ENCODE measurements at places on chromosomes 7 and 10.

DNA sequence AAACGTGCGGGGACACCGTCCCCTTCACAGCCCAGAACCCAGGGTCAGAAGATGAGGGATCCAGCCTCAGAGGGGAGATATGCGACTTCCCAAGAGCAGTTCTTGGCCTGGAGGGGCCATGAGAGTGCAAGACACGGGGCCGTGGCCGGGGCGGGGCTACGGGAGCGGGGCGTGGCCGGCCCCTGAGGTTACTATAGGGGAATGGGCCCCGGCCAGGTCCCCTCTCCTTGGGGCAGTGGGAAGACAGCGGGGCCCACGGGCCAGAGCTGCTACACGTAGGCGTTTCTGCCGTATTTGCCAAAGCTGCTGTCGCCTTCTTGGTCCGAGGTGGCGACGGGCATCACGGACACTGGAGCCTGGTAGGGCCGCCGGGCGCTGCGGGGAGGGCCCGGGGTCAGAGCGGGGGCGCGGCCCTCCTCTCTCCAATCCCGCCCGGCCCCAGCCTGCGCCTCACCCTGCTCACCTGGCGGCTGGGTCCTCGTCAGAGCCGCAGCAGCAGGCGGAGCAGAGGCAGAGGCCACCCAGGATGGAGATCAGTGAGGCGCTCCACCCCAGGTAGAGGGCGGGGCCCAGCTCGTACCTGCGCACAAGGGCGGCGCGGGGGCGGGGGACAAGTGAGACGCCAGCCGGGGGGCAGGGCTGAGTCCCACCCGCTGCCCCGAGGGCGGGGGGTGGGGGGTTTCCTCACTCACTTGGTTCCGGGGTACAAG is 5.3 kb downstream of the CLDN15 start:
- no peak for DNase-seq

DNA sequence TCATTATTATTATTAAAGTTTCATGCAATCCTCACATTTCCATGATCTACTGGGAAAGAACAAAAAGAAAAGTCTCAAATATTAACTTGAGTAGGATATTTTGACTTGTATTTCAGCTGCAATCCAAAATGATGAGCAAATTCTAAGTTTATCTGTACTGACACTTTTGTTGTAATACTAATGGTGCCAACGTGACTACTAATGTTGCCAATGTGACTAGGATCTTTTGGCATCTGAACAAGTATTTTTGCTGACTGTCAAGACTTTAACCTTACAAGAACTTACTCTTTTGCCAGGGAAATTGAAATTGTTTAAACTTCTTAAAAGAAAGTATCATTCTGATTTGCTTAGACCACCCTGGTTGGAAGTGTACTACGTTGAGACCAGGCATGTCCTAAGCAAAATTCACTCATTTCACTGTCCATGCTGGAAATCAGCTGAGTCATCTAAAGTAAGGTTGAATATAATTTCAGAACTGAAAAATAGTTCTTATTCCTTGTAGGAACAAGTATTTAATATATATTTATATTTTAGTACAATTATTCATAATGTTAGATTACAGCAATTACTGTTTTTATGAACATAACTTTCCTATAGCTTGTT is 78.5 kb upstream of the LYZL1 start:
- no peak for DNase-seq

GRCh38 chr7:74455928-74456327 is 2.2 kb downstream of the GTF2IRD1 start:
- no peak for DNase-seq

- DNase-seq: no peak
Measured at GRCh38 chr7:97094284-97094930, 23.1 kb upstream of the SDHAF3 start.

DNA sequence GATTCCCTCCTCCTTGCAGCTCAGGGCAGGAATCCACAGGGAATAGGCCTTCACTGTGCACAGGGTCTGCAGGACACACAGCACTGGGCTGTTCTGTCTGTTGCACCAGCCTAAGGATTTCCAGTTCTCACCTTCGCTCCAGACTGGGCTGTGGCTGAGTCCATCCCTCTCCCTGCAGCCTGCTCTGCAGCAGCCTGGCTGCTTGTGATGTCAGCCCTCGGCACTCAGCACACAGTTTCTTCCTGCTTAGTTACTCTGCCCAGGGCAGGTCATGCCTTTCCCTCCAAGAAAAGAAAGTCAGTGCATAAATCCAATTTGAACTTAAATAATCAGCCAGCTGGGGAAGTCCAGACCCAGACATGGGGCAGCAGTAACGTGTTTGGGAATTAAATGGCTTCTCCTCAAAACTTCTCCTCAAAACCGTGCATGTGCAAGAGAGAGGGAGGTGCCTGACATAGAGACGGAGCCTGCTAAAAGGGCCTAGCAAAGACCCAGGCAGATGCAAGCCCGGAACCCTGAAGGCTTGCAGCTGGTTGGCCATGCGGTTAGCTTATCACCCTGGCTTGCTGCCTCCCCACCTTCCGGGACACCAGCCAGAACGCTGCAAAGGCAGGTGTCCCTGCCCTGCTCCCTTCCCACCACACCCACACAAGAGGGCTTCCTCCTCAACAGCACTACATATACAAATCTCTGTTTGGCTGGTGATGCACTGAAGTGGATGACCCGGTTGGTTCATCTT is 10.9 kb upstream of the GDF2 start:
- DNase-seq: no peak

GRCh38 chr10:1327759-1328158 is 271.6 kb downstream of the WDR37 start:
- no peak for DNase-seq
